ENCODE measurements at places on chromosomes 3 and 15.
A peak's percentile ranks its signal among the peaks of the same experiment; 100 is the strongest.

DNA sequence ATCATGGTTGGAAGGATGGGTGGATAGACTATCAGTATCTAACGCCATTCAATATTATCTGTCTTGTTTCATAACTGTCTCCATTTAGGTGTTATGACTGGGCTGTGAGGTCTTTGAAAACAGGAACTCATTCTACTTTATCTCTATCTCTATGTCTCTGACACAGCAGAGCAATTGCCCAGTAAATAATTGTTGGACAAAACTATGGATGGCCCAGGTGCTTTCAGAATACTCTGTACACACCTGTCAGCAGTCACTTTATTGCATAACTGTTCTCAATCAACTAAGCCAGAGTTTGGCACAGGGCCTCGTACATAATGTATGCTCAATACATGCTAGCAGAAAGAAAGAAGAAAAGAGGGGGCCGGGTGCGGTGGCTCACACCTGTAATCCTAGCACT is 210.3 kb downstream of the OPA1 start:
- no peak for DNase-seq

- DNase-seq: no peak
These were observed 14.4 kb upstream of the TMC3 start for GRCh38 chr15:81388436-81388770.

- no peak for DNase-seq
These were observed 298.4 kb downstream of the KCNH8 start for GRCh38 chr3:19446687-19447086.

GRCh38 chr3:48429317-48429959 is 448 bp downstream of the PLXNB1 start:
- DNase-seq: no peak

DNA sequence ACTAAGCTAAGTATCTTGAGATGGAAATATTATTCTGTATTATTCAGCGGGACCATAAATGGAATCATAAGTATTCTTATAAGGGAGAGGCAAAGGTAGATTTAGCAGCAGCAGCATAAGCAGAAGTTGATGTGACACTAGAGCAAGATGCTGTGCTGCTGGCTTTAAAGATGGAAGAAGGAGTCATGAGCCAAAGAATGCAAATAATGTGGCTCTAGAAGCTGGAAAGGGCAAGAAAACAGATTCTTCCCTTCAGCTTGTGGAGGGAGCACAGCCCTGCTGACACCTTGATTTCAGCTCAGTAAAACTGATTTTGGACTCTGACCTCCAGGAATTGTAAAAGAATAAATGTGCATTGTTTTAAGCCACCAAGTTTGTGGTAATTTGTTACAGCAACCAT is 144.2 kb upstream of the ANKRD28 start:
- DNase-seq: no peak

DNA sequence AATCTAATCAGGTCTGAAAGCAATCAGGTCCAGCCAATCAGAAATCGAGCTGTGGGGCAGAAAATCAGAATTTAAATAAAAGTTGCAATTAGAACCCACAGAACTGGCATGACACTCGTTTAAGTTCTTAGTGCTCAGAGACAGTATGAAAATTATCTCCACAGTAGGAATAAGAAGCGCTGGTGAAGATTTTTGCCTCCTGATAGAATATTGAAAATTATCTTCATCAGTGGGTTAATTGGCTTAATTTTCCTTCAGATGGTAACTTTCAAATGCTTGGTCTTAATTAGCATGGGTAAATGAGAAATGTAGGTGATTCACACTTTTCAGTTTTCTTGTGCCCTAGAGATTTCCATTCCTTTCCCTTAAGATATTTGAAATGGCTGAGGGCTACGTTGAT is 109.1 kb upstream of the MDFIC2 start:
- DNase-seq: no peak

DNA sequence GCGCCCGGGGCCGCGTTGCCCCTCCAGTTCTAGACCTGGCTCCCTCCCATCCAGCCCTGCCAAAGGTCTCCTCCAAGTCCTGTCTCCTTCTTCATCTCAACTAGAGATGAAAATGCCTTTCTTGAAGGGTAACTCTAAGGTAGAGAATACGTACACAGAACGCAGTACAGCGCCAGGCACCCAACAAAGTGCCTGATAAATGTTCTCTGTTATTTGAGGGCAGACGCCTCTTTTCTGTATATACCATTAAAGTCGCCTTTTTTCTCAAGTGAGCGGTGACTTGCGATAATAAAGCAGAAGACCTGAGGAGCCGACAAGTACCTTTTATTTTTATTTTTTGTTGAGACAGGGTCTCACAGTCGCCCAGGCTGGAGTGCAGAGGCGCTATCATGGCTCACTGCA is 809 bp downstream of the CRTAP start:
- DNase-seq: no peak

GRCh38 chr15:56699743-56700142 is 33.6 kb downstream of the ZNF280D start:
- no peak for DNase-seq

DNA sequence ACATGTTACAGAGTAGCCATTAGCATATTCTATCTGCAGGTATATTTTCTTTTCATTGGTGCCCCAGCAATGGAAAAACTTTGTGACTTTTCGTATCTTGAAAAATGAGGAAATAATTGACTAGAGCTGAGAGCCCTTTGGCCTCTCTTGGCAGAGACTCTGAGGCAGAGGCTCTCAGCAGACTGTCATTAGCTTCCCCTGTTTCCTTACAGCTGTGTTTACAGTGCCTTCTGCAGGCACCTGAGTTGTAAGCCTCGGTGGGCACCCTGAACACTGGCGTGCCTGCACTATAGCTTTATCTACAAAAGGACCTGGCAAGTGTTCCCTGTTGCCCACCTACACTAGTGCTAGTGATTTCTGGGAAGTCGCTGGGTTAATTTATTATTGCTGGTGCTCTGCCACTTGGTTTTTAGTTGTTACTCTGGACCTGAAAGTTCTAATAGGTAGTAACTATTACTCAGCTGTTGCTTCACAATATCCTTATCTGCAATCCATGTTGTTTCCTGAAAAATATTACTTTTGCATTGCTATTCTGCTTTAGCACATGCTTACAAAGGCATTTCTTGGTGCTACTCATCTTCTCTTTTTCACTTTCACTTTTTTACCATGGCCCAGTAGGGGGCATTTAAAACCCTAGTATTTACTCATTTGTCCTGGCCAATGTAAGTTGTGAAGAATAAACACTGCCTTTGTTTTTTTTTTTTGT is 7.8 kb upstream of the GPR171 start:
- DNase-seq: peak; percentile 72

DNA sequence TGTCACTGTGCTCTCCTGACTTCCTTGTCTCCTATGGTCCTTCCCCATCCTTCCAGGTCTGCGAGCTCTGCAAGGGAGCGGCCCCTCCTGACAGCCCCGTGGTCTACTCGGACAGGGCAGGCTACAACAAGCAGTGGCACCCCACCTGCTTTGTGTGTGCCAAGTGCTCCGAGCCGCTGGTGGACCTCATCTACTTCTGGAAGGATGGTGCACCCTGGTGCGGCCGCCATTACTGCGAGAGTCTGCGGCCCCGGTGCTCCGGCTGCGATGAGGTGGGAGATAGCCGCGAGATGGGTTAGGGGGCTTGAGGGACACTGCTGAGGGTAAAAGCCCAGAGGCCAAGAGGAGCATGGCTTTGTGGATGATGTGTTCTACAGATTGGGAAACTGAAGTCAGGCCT is 63.8 kb downstream of the LMCD1 start:
- no peak for DNase-seq

DNA sequence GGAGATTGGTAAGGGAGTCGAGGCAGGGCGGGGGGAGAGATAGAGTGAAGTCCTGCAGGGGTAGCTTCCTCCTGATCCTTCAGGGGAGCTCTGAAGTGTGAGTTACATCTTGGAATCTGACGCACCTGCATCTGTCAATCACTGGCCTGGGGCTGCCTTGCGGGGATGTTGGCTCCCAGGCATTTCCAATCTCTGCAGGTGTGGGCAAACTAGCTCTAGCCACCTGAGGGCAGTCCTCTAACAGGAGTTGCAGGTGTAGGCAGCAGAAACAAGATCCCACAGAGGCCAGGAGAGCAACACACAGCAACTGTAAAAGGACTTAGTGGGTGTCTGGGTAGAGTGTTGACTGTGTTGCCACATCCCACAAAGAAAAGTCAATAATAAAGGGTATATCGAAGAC is 63.6 kb downstream of the ZNF621 start:
- DNase-seq: no peak
